ENCODE measurements at places on chromosomes 7 and 10.

GRCh38 chr10:61627266-61627665 lies 35.5 kb upstream of the CABCOCO1 start:
- DNase-seq, result no peak

DNA sequence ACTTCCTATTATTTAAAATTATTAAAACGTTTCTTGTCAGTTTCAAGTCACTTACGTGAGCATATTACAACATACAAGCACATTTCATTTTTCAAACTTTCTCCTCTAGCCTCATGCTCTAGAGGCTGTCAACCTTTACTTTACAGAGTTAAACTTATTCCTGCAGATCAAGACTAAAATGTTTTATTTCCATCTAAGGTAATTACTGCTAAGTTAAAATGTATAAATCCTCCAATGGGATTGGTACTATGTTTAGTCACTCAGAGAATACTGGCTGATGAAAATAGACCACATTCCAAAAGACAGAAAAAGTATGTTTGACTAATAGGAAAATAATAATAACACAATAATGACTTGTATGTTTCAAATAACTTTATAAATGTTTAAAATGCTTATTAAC lies 8.4 kb upstream of the TRDMT1 start:
- peak; percentile 19 for DNase-seq

- no peak for DNase-seq
Observed at GRCh38 chr7:31747553-31747952, 60.5 kb downstream of the PPP1R17 start.

GRCh38 chr7:80885757-80886156 lies 33.1 kb downstream of the SEMA3C start:
- DNase-seq, result no peak

- peak; percentile 54 for DNase-seq
Observed at GRCh38 chr10:60732807-60733516, 45.3 kb upstream of the CDK1 start.

GRCh38 chr10:52066383-52066782 lies 247.7 kb upstream of the DKK1 start:
- no peak for DNase-seq

DNA sequence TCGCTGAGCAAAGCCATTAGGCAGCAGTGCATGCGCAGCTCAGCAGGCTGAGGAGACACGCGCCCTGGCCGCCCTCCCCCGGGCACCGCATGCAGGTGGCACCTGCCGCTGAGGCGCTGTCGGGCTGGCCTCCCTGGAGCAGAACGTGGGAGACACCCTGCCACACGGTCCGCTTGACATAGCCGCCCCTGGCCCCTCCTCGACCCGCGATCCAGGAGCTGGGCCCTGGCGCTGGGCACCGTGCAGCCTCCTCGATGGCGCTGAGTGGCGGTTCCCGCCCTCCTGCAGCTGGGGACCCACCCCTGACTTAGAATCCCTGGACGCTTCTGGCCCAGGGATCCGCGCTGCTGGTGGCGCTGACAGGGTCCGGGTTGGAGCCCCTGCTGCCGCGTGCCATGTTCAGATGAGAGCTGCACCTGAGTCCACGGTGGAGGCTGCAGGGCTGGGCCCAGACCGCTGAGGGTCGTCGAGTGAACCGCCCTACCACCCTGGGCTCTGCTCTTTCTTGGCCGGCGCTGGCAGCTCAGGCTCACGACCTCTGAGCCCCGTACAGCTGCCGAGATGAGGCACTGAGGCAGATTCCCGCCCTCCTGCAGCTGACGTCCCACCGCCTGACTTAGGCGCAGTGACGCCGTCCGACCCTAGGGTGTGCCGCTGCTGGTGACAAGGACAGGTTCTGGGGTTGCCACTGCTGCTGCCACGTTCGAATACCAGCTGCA lies 116.8 kb downstream of the OR13A1 start:
- no peak for DNase-seq

DNA sequence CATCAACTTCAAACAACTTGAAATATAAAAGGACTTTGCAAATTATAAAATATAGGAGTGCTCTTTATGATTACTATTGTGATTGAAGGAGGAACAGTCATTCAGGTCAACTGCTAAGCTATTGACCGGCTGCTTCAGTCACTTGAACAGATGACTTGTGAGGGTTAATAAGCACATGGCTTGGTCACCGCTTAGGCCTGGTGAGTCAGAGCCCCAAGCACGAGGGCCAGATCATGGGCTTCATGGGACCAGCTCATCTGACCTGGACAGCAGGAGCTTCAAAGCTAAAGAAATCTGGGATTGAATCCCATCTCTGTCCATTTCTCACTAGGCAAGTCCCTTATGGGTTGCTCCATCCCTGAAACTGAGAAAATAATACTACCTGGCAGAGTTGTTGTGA lies 60.4 kb upstream of the ADO start:
- no peak for DNase-seq

GRCh38 chr10:8554574-8554973 lies 500.1 kb downstream of the GATA3 start:
- DNase-seq, result no peak

DNA sequence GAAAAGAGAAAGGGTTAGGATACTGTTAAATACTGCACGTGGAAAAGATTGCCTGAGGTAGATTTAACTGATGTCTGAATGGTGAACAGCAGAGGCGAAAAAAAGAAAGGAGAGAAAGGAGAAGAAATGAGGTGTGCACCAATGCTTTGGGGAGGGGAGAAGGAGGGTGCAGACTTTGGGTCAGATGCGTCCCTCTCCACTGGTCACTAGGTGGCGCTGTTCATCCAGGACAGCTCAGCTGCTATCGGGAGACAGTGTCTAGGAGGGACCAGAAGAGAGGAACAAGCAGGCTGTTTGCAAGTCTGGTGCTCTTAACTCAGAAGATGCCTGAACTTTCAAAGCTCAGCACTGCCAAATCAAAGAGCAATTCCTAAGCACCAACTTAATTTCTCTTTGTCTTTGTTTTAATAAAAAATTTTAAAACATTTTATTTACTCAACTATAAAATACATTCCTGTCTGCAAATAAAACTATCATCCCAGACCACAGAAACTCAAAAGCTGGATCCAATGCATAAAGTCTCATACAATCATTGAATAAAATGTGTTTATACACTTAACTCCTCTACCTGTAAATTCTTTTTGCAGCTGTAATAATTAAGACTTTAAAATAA lies 83.9 kb upstream of the PDLIM1 start:
- peak; percentile 81 for DNase-seq

DNA sequence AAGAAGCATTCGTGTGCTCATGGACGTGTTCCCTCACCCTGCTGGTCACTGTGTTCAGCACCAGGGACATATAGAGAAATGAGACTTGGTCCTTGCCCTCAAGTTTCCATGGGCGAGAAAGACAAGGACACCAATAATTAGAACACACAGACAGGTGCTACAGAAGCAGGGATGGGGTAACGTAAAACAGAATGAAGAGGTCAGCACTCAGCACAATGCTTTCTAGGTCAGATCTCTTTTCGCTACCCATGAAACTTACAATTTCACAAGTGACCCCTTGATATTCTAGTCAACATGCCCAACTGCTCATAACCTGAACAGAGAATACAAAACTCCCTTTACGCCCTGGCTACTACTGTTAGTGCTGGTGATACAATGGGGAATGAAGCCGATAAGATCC lies 6.0 kb upstream of the ANK3 start:
- no peak for DNase-seq

DNA sequence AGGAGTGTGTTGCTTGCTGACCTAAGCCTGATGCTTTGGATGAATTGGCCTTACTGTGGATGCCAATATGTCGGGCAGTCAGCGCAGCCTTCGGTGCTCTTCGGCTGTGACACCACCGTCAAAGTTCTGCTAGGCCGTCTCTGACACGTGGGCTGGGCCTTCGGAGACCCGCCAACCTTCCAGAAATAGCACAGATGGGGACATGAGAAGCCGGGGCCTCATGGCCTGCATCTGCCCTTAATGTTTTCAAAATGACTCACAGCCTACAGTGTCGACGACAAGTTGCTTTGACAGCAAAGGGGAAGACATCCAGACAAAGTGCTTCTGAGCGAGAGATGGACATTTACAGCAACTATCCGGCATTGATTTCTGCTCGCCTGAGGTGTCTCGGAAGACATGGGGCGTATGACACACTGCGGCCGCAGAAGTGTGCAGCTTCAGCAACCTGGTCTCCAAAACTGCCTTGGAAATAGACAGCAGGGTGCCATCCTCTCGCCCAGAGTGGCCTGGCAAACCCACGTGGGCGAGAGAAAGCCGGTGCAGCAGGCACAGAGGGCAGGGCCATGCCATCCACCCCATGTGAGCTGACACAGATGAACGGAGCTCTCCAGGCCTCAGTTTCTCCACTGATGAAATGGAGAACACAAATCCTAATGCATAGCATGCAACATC lies 94.0 kb upstream of the PPP2R2D start:
- DNase-seq, result no peak

GRCh38 chr7:28102797-28103196 lies 77.8 kb downstream of the JAZF1 start:
- peak; percentile 63 for DNase-seq

DNA sequence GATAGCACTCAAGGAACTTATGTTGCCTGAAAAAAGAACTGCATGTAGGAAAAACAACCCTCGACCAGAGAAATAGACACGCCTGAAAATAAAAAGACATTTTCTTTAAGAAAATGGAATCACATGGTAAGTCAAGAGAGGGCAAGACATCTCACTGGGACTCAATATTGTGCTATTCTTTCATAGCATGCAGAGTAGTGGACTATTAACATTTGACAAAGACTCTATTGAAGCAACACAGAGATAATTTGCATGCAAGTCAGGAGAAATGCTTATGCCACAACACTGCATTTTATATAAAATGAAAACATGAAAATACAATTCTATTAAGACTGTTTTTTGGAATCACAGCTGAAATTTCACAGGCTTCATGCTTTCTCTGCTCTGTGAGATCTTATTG lies 77.9 kb upstream of the RHOBTB1 start:
- no peak for DNase-seq

DNA sequence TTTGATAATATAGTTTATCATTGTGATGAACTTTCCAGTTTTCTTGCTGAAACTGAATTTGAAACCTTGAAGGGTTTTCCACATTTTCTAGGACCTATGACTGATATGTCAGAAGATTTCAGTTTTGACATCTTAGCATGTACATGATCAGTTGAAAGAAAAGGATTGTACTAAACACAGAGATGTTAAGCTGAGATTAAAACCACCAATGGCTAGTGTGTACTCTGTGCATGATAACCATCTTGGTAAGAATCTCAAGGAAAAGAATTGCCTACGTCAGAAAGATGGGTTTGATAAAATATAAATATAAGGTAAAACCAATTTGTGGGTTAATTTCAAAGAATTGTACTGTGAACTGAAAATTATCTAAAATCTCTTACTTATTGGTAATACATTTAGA lies 776.4 kb downstream of the GATA3 start:
- DNase-seq, result no peak

DNA sequence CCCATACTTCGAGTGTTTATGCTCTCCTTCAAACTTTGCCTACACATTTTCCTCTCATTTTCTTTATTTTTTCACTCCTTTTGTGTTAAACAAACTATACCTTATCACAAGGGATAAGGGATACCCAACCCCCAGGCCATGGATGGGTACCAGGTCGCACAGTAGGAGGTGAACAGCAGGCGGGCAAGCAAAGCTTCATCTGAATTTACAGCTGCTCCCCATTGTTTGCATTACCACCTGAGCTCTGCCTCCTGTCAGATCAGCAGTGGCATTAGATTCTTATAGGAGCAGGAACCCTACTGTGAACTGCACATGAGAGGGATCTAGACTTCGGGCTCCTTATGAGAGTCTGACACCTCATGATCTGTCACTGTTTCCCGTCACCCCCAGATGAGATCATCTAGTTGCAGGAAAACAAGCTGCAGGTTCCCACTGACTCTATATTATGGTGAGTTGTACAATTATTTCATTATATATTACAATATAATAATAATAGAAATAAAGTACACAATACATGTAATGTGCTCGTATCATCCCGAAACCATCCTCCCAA lies 28.5 kb downstream of the ZC3HC1 start:
- DNase-seq, result no peak

- peak; percentile 28 for DNase-seq
Observed at GRCh38 chr7:83161899-83162401, 734 bp downstream of the PCLO start.

DNA sequence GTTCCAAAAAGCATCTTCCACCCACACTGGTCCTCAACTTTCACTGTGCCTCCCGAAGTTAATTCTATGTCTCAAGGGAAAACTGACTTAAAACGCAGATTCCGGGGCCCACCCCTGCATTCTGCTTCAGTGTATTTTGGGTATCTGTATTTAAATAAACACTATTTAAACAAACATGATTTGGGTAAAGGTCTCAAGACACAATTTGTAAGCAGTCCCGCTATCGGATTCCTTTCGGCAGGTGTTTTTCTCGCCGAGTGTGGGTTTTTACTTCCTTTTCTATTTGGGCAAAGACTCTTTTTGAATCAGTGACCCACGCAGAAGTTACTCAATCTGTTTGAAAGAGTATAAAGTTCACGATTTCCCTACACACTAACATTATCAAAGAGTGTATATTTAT lies 1.2 kb downstream of the PDIA4 start:
- DNase-seq, result no peak

DNA sequence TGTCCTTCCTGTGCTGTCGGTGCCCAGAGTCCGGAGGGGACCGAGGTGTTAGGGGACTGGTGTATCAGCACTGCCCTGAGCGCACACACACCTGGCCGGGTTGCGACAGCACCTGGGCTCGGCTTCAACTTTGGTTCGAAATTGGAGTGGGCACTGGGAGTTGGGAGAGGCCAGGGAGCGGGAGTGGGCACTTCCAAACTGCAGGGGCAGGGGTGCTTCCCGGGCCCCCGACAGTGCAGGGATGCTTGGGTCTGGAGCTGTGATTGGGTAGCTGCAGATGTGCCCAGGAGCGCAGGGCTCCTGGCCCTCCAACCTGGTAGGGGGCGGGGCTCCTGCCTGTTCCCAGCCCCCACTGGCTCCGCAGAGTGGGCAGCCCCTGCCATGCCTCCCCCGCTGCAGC lies 7.7 kb downstream of the BBS9 start:
- no peak for DNase-seq

- DNase-seq, result no peak
Observed at GRCh38 chr7:151150388-151150787, 17.1 kb downstream of the GBX1 start.

GRCh38 chr7:56287429-56288138 lies 171.4 kb upstream of the NUPR2 start:
- DNase-seq, result no peak
